Dermis microvascular lymphatic vessel endothelial cell (primary cell): ENCODE measurements at places on chromosomes 13 and 19.
A peak's percentile ranks its signal among the peaks of the same experiment; 100 is the strongest.

DNA sequence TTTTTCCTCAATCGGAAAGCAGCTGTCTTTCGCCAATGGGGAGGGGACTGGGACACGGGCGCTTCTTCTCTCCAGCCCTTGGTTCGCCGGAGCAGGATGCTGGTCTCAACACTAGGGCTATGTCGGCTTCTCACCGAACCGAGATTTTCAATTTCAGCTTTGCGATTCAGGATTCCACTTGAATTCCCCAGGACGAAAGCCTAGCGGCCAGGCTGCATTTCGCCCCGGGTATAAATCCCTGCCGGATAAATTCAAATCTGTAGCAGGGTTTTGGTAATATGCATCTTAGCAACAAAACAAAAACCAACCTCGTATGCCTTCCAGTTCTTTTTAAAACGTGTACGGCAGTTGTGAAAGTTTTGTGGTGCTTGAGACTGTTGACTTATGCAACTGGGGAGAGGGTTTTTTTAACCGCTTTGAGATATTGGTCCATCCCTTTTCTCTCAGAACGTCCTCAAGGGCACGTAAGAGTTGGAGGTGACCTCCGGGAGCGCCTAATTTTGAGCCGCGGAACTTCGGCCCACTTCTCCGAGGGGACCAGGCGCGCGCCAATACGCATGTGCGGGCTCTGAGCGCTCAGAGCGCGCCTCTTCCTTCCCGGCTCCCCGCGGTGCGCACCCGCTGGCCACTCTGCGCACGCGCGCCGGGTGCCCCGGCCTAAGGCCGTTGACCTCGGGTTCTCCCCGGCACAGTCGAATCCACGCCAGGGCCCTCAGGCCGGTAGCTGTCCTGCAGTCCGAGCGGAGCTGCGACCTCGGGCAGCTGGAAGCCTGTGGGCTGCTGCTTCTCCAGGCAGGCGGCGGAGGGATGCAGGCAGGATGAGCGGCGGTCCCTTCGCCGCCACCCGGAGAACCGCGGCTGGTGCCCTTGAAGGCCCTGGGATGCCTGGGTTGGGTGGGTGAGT lies 7.6 kb downstream of the POU4F1 start:
- DNase-seq: no peak

DNA sequence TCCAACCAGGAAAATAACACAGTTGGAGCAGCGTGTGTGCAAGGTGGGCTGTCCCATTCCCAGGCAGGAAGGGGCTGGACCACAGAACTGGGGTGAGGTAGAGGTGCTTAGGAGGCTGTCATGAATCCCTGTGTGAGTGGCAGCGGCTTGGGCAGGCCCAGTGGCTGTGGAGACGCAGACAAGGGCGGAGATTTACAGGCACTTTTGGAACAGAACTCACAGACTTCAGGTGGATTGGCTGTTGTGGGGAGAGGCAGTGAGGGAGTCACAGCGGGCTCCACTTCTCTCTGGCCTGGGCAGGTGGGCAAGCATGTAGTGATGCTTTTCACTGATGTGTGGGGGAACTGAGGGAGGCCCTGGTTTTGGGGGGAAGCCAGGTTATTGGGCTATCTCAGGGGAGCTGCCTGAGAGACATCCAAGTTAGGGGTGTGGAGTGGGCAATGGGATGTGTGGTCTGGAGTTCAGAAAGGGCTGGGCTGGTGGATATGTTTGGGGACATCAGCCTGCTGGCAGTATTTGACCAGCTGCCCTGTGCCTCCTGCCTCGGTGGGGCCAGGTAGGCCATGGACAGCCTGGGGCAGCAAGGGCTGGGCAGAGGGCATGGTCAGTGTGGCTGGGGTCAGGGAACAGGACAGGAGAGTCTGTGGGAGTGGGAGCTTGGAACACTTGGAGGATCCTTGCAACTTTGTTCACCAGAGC lies 27.0 kb upstream of the ZNF492 start:
- no peak for DNase-seq

- peak; percentile 76 for DNase-seq
These were observed 89.0 kb upstream of the CSNK1A1L start for GRCh38 chr13:37194428-37194861.

- DNase-seq: no peak
These were observed 62.6 kb downstream of the LATS2 start for GRCh38 chr13:20998649-20999415.

GRCh38 chr19:5607318-5608275 lies 15.0 kb downstream of the SAFB2 start:
- DNase-seq: no peak

GRCh38 chr19:11382898-11383705 lies 1.0 kb downstream of the EPOR start:
- peak; percentile 42 for DNase-seq

GRCh38 chr13:48244159-48244558 lies 11.2 kb downstream of the ITM2B start:
- no peak for DNase-seq

DNA sequence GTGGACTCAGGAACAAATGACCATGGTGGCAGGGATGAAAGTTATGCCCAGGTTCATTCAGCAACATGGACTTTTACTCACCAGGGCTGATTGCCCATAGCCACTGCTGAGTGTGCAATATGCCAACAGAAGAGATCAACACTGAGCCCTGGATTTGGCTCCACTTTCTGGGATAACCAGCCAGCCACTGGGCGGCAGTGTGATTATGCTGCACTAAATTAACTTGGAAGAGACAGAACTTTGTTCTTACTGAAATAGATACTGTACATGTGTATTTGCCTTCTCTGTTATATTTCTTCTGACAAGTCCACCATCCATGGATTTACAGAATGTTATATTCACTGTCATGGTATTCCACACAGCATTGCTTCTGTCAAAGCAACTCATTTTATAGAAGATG lies 257.4 kb downstream of the TDRD3 start:
- peak; percentile 48 for DNase-seq

DNA sequence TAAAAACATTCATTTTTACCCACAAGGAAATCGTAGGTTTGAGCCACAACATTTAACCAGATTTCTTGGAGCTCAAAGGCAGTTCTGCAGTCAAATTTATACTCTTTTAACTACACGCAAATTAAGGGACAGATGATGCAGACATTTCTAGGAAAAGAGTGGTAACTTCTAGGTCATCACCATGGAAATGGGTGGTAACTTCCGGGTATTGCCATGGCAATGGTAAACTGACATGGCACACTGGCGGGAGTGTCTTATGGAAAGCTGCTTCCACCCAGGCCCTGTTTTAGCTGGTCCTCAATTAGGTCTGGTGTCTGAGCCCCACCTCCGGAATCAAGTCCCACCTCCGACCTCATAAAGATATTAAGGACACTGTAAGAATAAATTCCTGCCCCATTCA lies 10.4 kb upstream of the LYPD5 start:
- no peak for DNase-seq

GRCh38 chr13:27203854-27204253 lies 32.2 kb upstream of the USP12 start:
- DNase-seq: peak; percentile 53

- no peak for DNase-seq
These were observed 28.4 kb downstream of the SAE1 start for GRCh38 chr19:47158879-47159503.

- no peak for DNase-seq
These were observed 6.0 kb downstream of the WDR18 start for GRCh38 chr19:990119-990571.

- DNase-seq: no peak
These were observed 412.9 kb downstream of the DIAPH3 start for GRCh38 chr13:59750860-59751259.

DNA sequence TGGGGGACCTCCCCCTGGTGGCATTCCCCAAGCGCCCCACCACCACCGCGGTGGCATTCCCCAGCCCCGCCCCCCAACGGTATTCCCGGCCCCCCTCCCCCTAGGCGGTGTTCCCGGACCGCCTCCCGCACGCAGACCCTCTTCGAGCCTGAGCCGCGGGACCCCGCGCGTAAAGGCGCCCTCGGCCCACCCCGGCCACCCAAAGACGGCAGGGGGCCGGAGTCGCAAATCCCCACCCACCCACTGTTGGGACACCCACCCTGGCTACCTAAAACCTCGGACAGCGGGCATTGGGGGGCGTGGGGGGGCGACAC lies 22.4 kb downstream of the OLFM2 start:
- no peak for DNase-seq

- no peak for DNase-seq
These were observed 25.2 kb downstream of the MCF2L start for GRCh38 chr13:112994084-112994780.

DNA sequence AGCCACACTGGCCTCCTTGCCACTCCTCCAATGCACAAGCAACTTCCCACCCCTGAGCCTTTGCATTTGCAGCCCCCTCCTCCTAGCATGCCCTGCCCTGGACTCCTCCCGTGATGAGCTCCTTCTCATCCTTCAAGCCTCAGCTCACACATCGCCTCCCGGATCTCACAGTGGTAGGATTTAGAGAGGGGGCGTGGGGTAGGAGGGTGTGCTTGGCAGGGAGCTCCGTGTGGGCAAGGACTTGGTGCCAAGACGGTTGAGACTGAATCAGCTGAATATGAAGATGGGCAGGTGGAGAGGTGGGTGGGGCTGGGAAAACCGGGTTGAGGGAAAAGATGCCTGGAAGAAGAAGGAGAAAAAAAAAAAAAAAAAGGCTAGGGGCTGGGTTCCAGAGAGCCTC lies 48.4 kb upstream of the ZNRF4 start:
- no peak for DNase-seq

DNA sequence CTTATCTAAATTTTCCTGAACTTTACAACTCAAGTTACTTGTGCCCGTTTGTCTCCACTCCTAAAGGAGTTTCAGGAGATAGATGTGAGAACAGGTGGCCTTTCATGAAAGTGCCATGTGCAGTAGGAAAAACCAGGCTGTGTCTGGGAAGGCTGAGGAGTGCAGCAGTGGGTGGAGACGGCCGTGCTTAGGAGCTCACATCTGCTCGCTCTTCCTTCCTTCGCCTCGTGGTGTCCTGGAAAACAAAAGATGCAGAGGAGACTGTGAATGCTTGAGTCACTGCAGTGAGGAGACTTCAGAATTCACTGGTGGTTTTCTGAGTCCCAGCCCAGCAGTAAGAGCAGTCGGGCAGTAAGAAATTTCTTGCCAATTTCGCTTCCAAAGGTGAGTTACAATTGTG lies 138.4 kb upstream of the RNF113B start:
- peak; percentile 66 for DNase-seq

DNA sequence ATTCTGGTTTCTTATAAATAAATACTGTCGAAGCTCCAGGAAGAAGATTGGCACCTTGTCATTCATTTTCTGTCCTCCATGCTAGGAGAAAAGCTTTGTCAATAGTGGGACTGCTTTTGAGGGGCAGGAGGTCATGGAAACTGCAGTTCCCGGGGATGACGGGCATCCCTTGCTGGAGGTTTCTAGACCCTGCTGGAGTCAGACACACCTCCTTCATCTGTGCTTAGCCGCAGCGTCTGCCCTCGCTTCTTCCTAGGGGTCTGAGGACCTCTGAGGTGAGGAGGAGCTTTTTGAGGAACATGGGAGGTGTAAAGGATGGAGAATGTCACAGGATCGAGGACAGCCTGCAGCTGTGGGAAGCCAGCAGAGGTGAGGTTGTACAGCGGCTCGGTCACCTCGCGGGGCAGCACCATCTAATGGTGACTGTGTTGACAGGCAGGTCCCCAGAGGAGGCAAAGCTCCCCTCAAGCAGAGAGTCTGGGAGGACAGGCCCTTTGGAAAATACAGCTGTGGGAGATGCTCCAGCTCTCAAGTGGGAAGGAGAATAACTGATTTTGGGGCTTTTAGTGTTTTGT lies 172.7 kb upstream of the RNF113B start:
- peak; percentile 0 for DNase-seq

GRCh38 chr13:73000027-73000674 lies 58.7 kb upstream of the KLF5 start:
- no peak for DNase-seq

GRCh38 chr13:82698941-82699340 lies 1183.3 kb downstream of the SLITRK1 start:
- no peak for DNase-seq
